ENCODE measurements at places on chromosomes 3 and 15. TPM values are rescaled to one million over a fixed set of nuclear protein-coding genes. Genes with fewer than 3 reads are reported as not detected.

FBXO40 gene
- total RNA-seq, result not detected

DAZL gene
- not detected for total RNA-seq

GOLGA6A gene
- total RNA-seq, result not detected

OXTR gene
- total RNA-seq, result 0.15 TPM

SLC49A4 gene
- 21.4 TPM for total RNA-seq

SPINK8 gene
- total RNA-seq, result not detected

OIP5 gene
- total RNA-seq, result 1.5 TPM

Measured in smooth muscle cell of trachea (primary cell).